ENCODE measurements at places on chromosomes 12 and 14. TPM values are rescaled to one million over a fixed set of nuclear protein-coding genes. Genes with fewer than 3 reads are reported as not detected.

DNA sequence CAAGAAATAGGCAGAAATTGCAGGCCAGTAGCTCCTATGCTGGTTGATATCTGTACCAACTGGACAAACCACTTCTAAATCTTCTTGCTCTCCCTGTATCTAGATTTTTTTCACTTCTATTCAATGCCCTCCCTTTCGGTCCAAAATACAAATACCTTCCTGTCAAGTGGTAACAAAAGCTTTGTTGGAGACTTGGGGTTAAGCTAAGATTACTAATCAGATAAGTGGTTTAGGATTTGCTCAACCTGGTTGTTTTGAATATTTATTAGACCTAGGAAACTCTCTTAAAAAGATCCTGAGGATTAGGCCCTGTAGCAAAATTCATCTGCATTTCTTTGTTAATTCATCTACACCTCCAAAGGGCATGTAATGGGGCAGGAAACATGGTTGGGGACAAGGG, 410.1 kb downstream of the NAV3 start:
- DNase-seq, result no peak

DNA sequence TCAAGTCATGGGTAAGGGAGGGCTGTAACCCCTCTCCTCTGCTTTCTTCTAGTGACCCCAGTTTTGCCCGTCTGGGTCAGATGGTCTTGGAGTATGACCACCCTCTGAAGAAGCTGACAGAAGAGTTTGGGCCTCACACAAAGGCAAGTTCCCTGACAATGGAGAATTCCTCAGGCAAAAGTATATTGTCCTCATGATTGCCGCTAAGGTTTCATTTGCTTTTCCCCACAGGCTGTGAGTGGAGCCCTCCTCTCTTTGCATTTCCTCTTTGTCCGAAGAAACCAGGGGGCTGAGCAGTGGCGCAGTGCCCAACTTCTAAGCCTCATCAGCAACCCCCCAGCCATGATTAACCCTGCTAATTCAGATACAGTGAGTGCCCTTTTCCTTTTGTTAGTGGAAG, 12.1 kb downstream of the NCKAP1L start:
- no peak for DNase-seq

DNA sequence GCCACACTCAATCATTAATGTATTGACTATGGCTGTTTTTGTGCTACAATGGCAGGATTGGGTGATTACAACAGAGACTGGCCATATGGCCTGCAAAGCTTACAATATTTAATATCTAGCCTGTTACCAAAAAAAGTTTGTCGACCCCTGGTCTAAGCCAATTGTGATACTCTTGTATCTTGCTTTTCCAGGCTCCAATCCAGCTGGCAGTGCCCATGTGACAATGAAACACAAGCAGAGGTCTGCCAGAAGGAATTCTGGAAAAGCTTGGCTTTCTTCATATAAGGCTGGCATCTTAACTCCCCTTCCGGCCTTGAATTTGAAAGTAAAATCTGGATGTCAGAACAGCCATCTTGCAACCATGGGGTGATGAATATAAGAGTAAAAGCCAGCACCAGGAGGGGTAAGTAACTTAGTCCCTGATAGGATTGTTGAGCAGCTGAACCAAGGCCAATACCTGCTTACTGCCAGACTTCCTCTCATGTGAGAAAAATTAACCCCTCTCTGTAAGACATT, 458.7 kb downstream of the TMTC2 start:
- DNase-seq, result no peak

GRCh38 chr12:127169321-127170181, 1097.4 kb upstream of the TMEM132C start:
- no peak for DNase-seq

- DNase-seq, result no peak
Measured at GRCh38 chr12:122888232-122888752, 7.6 kb downstream of the VPS37B start.

- no peak for DNase-seq
Measured at GRCh38 chr12:131938082-131938481, 9.0 kb downstream of the PUS1 start.

GRCh38 chr12:113315358-113315757, 19.6 kb downstream of the SLC8B1 start:
- no peak for DNase-seq

GRCh38 chr12:114998118-114998749, 314.3 kb upstream of the TBX3 start:
- DNase-seq, result no peak

- no peak for DNase-seq
Measured at GRCh38 chr14:93132472-93133065, 16.8 kb upstream of the ITPK1 start.

- no peak for DNase-seq
Measured at GRCh38 chr12:120853188-120853587, 51.0 kb downstream of the SPPL3 start.

- DNase-seq, result peak; percentile 90
Measured at GRCh38 chr14:36661506-36662257, at the start of gene PAX9. TSS of gene PAX9 (plus strand) at chr14:36661860. CDS start at chr14:36662090, 230 bp downstream.

- no peak for DNase-seq
Measured at GRCh38 chr12:50925342-50925651, 27.0 kb upstream of the HIGD1C start.

DNA sequence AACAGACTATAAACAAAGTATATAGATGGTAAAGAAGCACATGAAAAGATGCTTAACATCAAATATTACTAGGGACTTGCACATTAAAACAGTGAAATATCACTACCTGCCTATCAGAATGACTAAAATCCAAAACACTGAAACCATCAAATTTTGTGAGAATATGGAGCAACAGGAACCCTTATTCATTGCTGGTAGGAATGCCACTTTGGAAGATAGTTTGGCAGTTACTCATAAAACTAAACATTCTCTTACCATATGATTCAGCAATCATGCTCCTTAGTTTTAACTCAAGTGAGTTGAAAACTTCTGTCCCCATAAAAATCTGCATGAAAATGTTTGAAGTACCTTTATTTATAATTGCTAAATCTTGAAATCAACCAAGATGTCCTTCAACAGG, 297.6 kb downstream of the DAD1 start:
- no peak for DNase-seq

DNA sequence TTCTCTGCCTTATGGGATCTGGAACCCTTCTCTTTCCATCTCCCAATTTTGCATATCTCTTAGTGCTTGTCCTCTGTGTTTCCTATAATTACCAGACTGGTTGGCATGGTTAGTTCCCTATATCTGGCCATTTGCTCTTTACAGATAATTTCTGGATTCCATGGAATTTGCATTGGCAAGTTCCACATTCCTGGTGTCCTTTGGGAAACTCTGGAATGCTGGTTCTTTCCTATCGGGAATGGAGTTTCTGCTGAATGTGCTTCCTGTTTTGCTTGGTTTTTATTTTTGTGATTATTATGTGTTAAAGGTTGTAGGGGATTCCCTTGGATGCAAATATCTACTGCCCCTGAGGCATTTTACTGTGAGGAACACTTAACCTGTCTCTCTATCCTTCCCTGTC, 193.0 kb upstream of the BTG1 start:
- DNase-seq, result no peak

DNA sequence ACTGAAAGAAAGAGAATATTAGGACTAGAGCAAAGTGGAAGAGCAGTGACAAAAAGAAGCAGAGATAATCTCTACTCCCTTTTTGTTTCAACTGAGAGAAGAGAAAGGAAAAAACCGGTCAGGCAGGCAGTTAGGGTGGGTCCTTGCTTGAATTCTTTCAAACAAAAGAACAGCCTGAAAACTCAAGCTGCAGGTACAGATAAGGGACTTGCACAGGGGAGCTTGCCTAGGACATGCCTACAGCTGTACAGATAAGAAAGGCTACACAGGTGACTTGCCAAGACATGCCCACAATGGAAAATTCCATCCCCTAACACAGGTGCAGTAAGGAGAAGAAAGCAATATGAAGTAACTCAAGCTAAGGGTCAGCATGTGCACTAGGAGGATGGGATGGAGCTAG, 532.2 kb upstream of the MIS18BP1 start:
- no peak for DNase-seq

DNA sequence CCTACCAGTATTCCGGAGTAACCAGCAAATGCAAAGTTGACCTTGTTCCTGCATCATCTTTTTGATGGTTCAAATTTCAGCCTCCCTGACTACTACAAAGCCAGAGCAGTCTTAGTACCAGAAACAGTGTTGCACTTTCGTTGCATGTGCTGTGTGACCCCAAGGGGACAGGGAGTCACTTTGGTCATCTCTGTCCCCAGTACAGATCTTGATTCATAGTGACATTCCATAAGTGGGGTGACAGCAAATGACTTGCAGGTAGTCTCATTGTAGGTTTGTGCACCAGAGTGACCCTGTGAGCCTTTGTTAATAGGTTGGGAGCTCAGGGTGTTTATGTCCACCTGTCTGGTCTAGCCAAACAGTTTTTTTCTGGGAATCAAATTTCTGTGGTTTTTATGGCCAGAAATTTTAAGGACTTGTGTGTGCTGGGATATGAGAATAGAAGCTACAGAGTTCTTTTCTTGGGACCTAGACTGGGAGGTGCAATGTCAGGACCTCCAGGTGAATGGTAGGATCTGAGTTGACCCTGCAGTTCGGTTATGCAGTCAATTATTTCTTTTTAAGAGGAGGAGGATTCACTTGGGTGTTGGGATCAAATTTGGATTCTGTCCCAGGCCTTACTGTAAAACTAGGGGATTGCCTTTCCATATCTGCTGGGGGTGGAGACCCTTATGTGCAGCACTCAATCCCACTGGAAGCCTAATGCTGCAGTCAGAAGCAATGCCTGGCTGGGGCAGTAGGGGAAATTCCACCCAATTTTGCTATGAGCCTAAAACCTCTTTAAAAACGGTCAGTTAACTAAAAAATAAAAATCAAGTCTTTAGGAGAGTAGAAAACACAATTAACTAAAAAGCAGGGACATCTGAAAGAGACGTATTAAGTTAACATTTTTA, 10.1 kb downstream of the EIF5 start:
- no peak for DNase-seq

DNA sequence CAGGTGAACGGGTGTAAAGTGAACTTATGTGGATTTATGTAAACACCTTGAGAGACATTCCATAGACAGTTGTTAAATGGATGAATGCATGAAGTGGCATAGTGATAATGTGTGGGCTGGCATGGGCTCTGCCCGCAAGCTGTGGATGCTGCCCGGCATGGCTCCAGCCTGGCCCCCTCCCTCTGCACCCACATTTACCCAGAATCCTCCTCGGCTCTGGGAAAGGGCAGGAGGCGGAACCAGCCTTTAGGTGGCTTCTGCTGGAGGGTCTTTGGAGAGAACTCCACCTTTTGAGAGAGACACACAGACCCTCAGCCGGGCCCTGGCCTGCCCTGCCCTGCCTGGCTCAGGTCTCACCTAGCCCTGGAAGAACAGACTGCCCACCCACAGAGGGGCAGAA, 18.7 kb downstream of the RASAL1 start:
- DNase-seq, result no peak

DNA sequence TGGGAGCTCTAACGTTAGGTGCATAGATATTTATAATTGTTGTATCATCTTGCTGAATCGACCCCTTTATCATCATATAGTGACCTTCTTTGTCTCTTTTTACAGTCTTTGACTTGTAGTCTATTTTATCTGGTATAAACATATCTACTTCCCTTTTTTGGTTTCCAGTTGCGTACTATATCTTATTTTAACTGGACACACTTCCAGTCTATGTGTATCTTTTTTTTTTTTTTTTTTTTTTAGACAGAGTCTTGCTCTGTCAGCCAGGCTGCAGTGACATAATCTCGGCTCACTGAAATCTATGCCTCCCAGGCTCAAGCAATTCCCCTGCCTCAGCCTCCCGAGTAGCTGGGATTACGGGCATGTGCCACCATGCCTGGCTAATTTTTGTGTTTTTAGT, 41.9 kb upstream of the ZFP36L1 start:
- DNase-seq, result no peak

DNA sequence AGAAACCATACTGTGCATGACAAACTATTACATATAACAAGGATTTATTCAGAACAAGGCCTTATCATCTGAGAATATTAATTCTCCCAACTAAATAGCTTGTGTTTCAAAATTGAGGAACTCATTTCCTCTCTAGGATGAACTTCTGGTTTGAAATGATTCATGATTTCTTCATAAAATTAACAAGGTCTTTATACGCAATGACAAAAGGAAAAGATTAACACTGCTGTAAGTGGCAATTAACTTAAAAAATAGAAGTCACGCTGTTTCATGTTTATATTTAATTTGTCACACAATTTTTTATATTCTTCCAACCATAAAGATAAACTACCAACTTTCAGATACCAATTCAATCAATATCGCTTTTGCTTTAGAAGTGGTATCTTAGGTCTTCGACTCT, 80.8 kb downstream of the GRIP1 start:
- DNase-seq, result no peak

GRCh38 chr14:36504771-36505175, 15.3 kb downstream of the NKX2-1 start:
- DNase-seq, result no peak

DNA sequence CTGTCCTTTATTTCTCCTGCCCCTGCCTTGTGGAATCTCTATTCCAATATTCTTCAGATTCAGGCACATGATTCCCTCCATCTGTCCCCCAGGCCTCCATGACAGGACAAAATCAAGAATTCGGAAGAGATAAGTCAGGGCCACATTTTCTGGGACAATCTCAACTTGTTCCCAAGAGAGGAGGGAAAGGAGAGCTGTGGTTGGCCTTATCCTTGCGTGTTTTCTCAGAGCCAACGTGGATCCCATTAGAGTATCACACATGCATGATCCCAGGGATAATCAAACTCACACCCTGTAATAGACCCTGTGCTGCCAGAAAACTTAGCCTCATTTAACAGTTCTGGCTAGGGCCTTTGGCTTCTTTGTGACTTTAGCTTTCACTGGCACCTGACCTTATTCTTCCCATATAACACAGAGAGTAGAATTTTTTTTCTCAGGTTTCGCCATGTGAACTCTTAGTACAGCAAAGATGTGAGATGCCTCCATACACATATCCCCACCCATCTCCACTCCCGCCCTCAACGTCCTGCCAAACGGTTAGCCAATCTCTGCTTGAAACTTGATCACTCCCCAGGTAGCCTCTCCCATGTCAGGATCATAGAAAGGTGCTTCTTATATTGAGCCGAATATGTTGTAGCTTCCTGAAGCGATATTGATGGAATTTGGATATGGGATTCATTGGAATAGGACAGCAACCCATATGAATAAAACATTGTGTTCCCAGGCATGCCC, 6.7 kb upstream of the KRT1 start:
- DNase-seq, result no peak

- DNase-seq, result no peak
Measured at GRCh38 chr12:102951841-102952240, 5.6 kb upstream of the ASCL1 start.

- no peak for DNase-seq
Measured at GRCh38 chr12:29611906-29612305, 114.4 kb upstream of the OVCH1 start.

Gene SAMD15
- polyA plus RNA-seq, result 1.6 TPM

Gene COQ5
- 39.1 TPM for polyA plus RNA-seq

Gene SLC16A7
- polyA plus RNA-seq, result 3.9 TPM

Gene KLHL33
- 1.6 TPM for polyA plus RNA-seq

Gene C1R
- 109 TPM for polyA plus RNA-seq

Gene KRT79
- polyA plus RNA-seq, result not detected

Gene CBLN3
- polyA plus RNA-seq, result 5.3 TPM

Gene PGAM5
- 18.8 TPM for polyA plus RNA-seq

Gene LMO3
- 1.6 TPM for polyA plus RNA-seq

Gene AQP6
- polyA plus RNA-seq, result not detected

Gene GLIPR1L2
- polyA plus RNA-seq, result 1.8 TPM

Gene AP5M1
- 37.5 TPM for polyA plus RNA-seq

Gene NRL
- polyA plus RNA-seq, result 1.6 TPM

Gene PPFIBP1
- 39.6 TPM for polyA plus RNA-seq

Gene COL2A1
- polyA plus RNA-seq, result 59.7 TPM

Gene GPR162
- polyA plus RNA-seq, result 18.6 TPM

Gene VRTN
- polyA plus RNA-seq, result not detected

Data from muscle of arm (tissue), 14 donors.